Activated gamma-delta T cell treated with anti-CD3 and anti-CD28 coated beads, Interleukin-2, amount 50 U/mL, for 16 hours (primary cell): ENCODE measurements at places on chromosomes 6 and 20.

- DNase-seq = no peak
Measured at GRCh38 chr6:2209226-2209809, 36.1 kb downstream of the GMDS start.

DNA sequence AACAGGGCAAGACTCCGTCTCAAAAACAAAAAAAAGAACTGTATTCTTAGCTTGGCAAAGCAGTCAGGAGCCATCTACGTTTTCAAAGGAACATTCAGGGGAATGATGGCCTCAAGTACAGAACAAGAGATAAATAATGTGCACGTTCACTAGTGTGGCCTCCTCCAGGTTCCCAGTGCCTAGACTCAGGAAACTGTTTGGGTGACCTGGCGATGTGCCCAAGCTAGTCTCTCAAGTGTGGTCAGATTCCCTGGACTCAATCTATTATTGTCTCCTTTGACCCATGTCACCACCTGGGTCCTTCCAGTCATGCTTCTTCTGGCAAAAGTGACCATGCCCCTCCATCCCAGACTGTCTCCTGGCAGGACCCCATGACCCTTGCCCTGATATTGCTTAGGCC, 23.7 kb downstream of the TRAF3IP2 start:
- DNase-seq = no peak

DNA sequence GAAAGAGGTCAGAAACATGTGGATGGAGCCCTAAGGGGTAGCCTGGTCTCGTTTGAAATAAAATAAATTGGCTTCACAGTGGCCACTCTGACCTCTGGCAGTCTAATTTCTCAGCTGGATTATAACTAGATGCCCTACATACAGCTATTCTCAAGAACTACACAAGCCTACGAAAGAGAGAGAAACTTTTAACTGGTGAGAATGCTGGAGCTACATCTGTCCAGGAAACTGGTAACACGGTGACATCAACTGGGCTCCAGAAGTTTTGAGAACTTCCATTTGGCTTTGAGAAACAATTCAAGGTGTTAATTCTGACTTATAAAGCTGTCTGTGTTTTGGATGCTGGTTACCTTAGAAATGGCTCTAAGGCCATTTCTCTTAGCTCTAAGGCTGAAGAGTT, 187.3 kb upstream of the TENT5A start:
- no peak for DNase-seq

DNA sequence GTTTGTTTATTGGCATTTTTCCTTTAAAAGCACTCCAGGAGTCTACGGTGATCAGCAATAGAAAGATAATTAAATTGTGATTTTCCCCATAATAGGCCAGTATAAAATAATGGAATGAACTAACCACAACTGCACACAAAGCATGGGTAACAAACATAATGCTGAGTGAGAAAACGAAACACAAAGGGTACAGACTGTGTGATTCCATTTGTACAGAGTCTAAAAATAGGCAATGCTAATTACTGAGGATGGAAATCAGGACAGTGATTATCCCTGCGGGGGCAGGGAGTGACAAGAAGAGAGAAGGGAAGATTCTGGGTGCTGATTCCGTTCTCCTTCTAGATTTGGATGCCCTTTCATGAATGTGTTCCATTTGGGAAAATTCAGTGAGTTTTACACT, 478.1 kb downstream of the PREX1 start:
- DNase-seq = no peak

GRCh38 chr20:63974402-63975200, 4.8 kb downstream of the SAMD10 start:
- no peak for DNase-seq

GRCh38 chr6:85923013-85923430, 280.3 kb upstream of the SYNCRIP start:
- no peak for DNase-seq

DNA sequence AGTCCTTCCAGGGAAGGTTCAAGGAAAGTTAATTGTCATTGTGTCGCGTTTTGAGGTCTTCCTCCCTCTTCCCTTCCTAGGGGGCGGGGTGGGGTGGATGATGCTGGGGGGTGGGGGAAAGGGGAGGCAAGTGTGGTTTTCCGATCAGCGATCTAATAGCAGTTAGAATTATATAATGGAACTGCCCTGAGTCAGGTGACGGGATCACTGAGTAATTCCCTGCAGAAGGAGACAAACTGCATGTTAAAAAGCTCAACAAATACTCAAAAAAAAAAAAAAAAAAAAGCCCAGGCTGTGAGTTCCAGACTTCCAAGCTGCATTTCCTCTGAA, 240.4 kb downstream of the PHACTR1 start:
- DNase-seq = no peak

- no peak for DNase-seq
Measured at GRCh38 chr6:129031051-129031599, 148.2 kb downstream of the LAMA2 start.

DNA sequence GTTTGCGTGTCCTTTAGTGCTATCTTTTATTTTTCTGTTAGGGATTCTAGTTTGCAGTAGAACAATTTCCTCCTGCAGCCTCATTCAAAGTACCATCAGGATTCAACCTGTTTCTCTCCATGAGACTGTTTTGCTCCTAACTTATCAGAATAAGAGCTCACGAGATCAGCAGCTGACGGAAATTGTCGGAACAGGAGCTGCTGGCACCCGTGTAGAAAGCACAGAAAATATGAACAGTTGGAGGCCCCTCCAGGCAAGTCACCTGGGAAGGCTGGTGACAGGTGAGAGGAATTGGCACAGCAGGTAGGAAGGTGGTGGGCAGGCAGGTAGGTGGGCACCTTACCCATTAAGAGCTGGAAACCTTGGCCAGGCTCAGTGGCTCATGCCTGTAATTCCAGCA, 368.6 kb downstream of the CDH26 start:
- no peak for DNase-seq

- no peak for DNase-seq
Measured at GRCh38 chr6:166955865-166956443, 396 bp downstream of the RNASET2 start.

- DNase-seq = no peak
Measured at GRCh38 chr6:123994891-123995635, 191.4 kb downstream of the NKAIN2 start.

DNA sequence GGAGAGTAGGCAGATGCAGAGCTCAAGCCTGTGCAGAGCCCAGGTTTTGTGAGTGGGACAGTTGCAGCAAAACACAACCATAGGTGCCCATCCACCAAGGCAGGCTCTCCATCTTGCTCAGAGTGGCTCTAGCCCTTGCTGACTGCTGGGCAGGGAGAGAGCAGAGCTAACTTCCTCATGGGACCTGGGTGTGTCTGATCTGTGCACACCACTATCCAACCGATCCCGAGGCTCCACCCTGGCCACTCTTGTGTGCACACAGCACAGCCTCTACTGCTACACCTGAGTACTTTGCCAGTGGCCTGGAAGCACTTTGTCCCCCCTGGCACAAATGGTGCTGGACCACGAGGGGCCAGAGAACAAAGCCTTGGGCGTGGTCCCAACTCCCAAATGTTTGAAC, 7.9 kb upstream of the DEFB125 start:
- no peak for DNase-seq

- no peak for DNase-seq
Measured at GRCh38 chr6:38404900-38405556, 234.7 kb downstream of the BTBD9 start.

DNA sequence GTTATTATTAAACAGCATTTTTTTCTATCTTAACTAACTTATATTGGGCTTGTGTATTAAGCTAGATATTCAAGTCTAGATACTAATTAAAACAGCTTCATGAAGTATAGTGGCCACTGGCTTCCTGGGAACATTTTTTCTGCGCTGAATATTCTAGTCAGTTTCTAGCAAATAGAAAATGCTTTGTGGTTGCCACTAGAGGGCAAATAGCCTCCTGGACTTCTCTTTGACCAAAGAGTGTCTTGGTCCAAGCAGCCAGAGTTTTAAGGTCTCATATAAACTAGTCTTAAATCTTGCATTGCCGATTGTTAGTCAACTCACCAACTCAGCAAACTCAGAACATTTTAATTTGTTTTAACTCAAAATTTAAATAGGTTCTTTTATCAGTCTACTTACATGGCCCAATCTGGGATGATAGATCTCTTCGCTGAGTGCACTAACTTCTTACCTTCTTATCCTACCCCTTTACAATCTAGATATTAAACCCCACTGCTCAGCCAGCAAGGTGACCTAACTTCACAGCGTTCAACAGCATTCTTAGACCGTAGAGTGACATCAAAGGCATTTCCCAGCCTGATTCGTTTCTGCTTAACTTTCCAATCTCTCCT, 24.6 kb upstream of the ID4 start:
- DNase-seq = no peak

DNA sequence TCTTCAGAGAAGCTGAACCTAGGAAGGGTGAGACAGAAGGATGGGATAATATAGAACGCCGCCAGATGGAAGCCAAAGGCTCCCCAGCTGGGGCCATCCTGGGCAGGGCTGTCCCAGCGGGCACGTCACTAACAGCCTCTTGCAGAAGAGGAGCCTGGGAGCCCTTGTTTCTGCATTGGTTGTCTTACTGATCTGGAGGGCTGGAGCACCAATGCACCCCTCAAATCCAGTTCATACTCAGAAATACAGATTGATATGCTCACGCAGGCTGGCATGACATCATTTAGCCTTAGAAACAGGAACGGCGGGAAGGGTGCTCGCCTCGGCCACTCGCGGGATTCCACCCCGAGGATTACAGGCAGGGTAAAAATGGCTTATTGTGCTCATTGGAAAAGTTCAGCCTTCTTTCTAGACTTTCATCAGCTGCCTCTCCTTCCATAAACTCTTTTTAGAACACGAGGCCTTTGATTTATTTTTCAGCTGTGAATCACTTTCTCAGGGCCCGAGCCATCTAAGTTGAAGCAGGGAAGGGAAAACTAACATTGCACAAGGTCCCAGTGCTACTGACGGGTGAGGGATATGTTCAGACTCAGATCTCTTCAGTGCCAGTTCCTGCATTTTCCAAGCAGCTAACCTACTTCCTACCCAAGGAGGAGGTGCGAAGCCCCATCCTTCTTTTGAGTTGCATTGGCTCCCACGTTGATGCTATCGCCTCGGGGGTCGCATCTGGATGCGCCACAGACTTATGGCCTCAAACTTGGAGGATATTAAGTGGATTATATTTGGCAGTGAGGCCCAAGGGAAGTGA, 82.3 kb downstream of the GMPR start:
- no peak for DNase-seq

GRCh38 chr6:158629367-158630221, 14.9 kb downstream of the DYNLT1 start:
- no peak for DNase-seq

- DNase-seq = no peak
Measured at GRCh38 chr6:100184473-100184872, 190.4 kb upstream of the MCHR2 start.

- DNase-seq = no peak
Measured at GRCh38 chr20:23881371-23881770, 1.8 kb upstream of the CST5 start.

GRCh38 chr6:28124350-28124970, at the start of gene ZSCAN16:
Gene ZSCAN16, plus strand, starts transcription at chr6:28124609. Its CDS starts 835 bp downstream, at chr6:28125444.
- DNase-seq = peak; percentile 66

DNA sequence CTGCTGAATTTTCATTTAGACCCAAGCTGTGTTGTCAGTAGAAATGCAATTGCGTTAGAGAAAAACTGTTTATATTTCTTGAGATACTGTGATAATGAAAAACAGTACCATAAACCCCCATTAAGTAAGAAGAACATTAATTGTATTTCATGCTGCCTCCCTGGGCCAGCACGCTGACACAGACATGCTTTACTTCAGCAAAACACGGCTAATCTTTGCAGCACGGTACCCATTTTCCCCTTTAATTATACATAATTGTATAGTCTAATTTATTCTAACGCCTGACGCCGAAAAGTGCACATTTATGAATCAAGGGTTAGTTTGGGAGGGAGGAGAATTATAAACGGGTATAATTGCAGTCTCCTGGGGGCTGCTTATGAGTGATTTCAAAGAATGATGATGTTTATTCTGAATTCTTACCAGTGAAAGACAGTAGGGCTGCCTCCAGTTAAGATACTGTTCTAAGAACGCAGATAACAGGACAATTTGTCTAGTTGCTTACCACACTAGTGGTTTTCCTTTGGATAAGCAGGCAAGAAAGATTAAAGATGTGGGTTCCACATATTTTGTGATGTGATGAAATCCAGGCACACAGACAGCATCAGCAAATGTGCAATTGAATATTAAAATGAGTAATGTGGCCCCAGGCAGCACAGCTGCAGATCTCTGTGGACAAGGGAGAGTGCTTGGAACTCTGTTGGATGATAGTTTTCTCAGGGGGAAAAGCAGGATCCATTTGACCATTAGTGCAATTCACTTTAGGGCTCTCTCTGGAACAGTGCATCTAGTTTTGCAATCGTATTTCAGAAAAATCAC, 4.7 kb upstream of the SULF2 start:
- DNase-seq = no peak

GRCh38 chr6:128558924-128559323, 38.5 kb upstream of the PTPRK start:
- no peak for DNase-seq

DNA sequence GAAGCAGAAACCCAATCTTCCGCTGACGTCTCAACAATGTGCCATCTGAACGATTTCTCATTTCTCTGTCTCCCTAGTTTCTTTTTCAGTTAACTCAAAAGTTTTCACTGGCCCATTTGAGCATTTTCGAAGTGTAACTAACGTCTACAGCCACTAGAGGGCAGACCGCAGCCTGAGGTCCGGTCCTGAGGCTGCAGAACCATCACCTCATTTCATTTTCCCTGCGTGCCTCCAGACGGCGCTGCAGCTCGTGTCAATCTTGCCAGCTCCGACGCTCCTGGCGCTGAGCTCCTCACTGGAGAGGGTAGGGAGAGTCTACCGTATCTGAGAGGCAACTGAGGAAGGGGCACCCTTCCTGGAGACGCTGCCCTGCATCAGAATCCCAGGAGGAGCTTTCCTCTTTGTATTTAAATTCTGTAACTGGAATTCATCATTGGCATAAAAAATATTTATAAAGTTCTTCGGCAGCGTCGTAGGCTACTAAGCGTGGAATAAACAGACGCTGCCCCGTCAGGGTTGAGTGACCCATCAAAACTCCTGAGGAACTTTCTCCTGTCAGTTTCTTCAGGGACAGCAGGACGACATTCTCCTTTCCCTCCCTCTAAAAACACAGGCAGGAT, 28.5 kb upstream of the DTNBP1 start:
- peak; percentile 60 for DNase-seq

DNA sequence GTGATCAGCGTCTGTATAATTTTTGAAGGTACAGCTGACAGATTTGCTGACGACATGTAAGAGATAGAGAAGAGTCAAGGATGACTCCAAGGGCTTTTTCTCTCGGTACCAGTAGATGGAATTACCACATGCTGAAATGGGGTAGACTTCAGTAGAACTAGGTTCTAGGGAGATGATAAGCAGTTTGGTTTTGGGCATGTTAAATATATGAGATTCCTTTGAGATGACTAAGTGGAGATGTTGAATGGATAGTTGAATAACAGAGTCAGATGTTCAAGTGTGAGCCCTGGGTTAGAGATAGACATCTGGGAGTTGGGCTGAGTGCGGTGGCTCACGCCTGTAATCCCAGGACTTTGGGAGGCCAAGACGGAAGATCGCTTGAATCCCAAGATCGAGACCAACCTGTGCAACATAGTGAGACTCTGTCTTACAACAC, 50.0 kb downstream of the PHF20 start:
- DNase-seq = no peak

GRCh38 chr20:3339076-3339475, 68.4 kb downstream of the DNAAF9 start:
- DNase-seq = no peak

GRCh38 chr20:18016772-18017171, 40.9 kb downstream of the OVOL2 start:
- no peak for DNase-seq
